Smooth muscle cell of bladder (primary cell): ENCODE measurements at places on chromosomes 7 and 10. TPM values are rescaled to one million over a fixed set of nuclear protein-coding genes. Genes with fewer than 3 reads are reported as not detected.

The SLC29A3 gene
- total RNA-seq = 1.1 and 1.5 TPM in 2 replicates

The ANXA8L1 gene
- 0.43 TPM in 1 of 2 replicates, not detected in the other for total RNA-seq

The POLR1F gene
- 18.4 and 19.6 TPM in 2 replicates for total RNA-seq

The MKI67 gene
- total RNA-seq = 0.74 and 1.6 TPM in 2 replicates

The CSGALNACT2 gene
- 27.6 and 34.1 TPM in 2 replicates for total RNA-seq

The BTBD16 gene
- under 0.01 TPM in 1 of 2 replicates, not detected in the other for total RNA-seq

The HOXA10 gene
- 6.5 and 11.8 TPM in 2 replicates for total RNA-seq

The GOLGA7B gene
- under 0.01 TPM in 1 of 2 replicates, not detected in the other for total RNA-seq

The NSMCE4A gene
- 13.6 and 16.5 TPM in 2 replicates for total RNA-seq

The AKR1C1 gene
- total RNA-seq = 218 and 321 TPM in 2 replicates

The USP6NL gene
- total RNA-seq = 8.1 and 8.7 TPM in 2 replicates

The OR2A42 gene
- total RNA-seq = under 0.01 TPM in 1 of 2 replicates, not detected in the other

The COG5 gene
- total RNA-seq = 25.6 and 28.8 TPM in 2 replicates

The ANKRD16 gene
- 8.7 and 10.8 TPM in 2 replicates for total RNA-seq
